ENCODE measurements at places on chromosomes 12 and 14.

GRCh38 chr14:105201156-105201924 is 20.2 kb upstream of the NUDT14 start:
- no peak for DNase-seq

- DNase-seq: no peak
Measured at GRCh38 chr14:26334288-26334687, 263.5 kb downstream of the NOVA1 start.

GRCh38 chr14:53842938-53843337 is 113.7 kb downstream of the BMP4 start:
- DNase-seq: no peak

DNA sequence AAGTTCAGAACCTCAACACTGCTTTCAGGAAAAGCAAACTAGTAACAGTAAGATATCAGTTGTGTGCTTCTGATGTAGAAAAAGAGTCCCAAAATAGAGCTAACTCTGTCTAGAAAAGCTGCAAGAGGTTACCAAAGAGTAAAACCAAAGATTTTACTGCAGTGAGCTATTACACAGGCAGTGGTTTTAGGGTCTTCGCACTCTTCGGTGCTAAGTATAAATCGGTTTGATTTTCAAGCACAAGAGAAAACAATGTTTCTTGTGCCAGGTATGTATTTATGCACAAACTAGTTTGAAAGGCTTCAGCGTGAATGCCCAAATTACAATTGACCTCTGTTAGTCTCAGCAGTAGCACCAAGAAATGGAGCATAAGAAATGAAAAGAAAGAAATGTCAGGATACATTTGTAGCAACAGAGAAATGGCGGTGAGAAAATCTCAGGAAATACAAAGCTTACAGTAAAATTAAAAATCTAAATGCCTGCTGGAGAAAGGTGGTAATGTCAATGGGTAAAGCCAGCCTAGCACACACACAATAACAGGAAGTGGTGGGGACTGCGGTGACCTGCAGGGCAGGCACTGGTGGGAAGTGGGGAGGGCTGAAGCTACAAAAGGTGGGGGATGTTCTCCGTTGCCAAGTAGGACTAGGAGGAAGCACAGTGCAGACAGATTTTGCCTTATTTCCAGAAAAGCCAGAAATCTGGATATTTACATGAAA is 18.0 kb upstream of the DYRK2 start:
- DNase-seq: no peak

DNA sequence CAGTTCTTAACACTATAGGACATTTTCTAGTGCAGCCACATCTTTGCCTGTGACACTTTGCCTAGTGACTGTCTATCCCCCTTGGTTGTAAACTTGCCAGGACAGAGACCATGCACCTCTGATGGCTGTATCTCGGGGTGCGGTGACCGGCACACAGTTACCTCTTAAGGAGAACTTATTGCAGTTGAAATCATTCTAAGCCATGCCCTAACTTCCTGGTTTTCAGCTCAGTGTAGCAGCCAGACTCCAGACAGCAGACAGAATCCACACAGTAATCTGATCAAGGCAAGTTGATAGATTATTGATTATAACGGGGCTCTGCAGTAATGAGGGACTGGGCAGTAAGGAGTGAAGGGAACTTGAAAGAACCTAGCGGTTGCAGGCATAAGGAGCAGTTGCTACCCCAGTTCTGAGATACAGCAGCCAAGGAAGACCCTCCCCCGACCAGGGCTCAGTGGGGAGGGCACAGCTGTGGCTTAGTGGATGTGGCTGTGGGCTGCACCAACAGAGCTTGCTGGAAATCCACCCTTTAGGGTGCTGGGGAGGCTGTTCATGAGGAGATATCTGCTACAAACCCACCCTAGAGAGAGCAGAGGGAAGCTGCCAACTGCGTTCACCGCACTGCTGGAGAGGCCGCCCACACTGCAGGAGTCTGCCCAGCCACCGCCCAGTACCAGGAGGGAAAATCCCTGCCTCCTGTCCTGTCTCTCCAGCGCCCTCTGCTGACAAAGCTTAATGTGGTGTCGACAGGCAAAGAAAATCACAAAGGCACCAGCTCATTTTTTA is 58.2 kb upstream of the BEGAIN start:
- peak; percentile 89 for DNase-seq

- DNase-seq: no peak
Measured at GRCh38 chr12:40015345-40015744, 90.5 kb downstream of the SLC2A13 start.

GRCh38 chr12:124786061-124786964 is 77.4 kb downstream of the SCARB1 start:
- DNase-seq: no peak

GRCh38 chr12:116832353-116832752 is 48.9 kb downstream of the HRK start:
- DNase-seq: no peak

DNA sequence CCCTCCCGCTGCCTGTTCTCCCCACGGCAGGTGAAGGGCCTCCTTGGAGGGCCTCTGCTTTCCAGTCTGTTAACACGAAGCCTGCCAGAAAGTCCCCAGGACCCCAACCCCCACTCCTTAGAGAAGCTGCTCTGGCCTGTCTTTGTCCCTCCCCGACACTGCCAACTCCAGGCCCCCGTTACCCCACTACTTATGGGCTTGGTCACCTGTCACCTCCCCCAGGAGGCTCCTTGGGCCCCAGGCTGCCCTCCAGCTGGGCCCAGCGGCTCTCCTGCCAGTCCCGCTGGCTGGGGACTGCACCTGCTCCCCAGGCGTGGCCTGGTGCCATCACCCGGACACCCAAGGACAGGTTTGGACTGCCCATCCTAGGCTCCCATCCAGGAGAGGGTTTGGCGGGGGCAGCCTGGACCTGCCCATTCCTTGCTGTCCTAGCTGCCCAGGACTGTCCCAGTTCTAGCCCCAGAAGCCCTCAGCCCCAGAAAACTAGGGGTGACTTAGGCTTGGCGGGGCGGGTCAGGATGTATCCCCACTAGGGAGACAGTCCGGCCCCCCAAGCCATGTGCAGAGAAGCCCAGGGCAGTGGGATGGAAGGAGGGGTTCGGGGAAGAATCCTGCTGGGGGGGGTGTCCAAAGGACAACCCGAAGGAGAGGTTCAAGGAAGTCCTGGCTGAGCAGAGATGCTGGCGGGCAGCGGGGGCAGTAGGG is 155.7 kb upstream of the C14orf180 start:
- no peak for DNase-seq

DNA sequence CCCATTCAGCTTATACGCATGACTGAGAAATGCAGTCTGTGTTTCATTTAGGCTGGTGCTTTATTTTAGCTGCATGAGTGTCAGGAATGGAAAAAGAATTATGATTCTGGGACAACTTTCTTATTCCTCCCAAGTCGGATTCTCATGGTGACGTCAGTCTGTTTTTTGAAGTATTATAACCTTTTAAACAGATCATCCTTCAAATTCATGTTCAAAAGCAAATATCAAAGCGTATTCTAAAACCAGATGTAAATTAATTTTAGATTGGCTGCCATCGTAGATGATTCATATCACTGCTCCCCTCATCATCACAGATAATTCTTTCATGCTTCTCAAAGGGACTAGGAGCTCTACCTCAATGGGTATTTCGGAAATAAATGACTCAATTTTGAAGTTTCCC is 15.0 kb downstream of the FNTB start:
- DNase-seq: no peak

DNA sequence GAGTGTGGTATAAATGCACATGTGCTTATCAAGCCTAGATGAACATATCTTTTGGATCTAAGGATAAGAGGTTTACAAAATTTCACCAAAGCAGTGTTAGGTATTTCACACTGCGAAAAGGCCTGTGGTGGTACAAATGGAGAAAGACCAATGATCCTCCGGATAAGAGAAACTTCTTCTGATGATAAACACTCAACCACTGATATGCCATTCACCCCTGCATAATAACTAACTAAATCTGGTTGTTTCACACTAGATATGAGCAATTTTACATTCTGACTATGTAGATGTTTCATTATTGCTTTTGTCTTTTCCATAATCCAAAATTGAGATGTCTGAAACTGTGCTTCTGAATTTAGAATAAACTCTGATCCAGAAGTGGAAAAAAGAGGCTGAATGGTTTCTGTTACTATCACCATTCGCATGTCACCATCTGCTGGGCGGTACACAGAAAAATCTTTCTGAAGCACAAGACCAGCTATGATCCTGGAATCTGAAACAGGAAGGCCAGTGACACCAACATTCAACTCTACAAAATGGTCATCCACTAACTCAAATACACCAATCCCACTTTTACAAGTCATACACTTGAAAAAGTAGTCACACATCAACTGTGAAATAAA is 1.3 kb downstream of the BBS10 start:
- no peak for DNase-seq

DNA sequence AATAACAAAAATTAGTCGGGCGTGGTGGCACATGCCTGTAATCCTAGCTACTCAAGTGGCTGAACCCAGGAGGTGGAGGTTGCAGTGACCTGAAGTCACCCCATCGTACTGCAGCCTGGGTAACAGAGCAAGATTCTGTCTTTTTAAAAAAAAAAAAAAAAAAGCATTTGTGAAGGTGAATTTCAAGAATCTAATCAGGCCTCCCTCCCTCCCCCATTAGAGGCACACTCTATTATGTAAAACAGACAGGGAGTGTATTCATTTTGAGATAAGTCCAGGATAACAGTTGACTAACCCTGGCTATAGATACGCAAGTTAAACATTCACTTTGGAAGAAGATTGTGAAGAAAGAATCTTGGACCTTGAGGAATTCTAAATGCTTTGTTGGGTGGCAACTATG is 2.9 kb downstream of the RESF1 start:
- no peak for DNase-seq

DNA sequence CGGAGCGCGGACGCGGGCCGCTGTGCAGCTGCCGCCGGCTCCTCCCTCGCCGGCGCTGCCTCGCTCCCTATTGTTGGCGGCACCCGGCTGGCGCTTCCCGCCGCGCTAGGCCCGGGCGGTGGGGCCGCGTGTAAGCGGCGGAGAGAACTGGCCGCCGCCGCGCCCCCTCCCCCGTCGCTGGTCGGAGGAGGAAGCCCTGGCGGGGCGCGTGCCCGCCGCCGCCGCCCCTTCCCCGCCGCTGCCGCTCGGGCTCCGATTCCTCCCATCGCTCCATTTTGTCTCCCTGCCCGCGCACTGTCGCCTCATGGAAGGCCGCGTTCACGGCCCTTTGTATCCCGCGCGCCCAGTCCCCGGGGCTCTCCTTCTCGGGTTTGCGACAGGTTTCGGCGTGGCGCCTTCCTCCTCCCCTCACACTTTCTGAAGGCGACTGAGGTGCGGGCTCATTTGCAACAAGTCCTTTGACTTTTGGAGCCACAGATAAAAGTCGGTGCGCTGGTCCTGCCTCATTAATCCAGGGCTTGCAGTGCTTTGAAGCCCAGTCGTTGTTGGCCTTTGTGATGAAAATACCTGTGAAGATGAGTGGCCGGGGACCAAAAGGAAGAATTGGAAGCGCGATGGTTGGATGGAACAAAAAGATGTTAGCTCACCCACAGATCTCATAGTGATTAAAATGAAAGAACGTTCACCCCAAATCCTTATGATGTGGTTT is 707 bp downstream of the CPSF6 start:
- no peak for DNase-seq

- no peak for DNase-seq
Measured at GRCh38 chr12:111443086-111443485, 37.4 kb downstream of the SH2B3 start.

GRCh38 chr12:124045671-124046455 is 72.8 kb downstream of the ZNF664 start:
- DNase-seq: no peak

Measured in D721Med (cell line).